GM06990 (cell line): ENCODE measurements at places on chromosomes 5 and 9.
A peak's percentile ranks its signal among the peaks of the same experiment; 100 is the strongest.

DNA sequence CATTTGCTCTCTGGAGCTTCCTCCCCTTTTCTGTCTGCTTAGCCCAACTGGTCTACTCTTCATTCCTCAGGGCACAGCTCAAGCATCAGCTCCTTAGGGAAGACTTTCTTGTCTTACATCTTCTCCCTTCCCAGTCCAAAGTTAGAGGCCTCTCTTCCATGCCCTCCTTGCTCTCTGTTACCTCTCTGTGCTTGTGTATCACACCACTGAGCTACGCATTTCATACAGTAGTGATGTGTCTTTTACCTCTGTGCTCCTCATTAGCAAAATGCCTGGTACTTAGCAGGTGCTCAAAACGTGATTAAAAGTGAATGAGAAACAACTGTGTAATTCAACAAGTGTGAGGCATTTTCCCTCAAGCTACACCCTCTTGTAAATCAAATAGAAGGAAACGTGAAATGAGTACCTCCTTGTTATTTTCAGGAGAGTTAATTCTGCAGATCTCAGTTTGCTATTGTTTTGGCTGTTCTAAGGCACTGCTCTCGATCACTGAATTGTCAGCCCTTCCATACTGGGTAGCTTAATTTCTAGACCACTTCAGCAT lies 39.0 kb downstream of the ERAP1 start:
- DNase-seq, result no peak

DNA sequence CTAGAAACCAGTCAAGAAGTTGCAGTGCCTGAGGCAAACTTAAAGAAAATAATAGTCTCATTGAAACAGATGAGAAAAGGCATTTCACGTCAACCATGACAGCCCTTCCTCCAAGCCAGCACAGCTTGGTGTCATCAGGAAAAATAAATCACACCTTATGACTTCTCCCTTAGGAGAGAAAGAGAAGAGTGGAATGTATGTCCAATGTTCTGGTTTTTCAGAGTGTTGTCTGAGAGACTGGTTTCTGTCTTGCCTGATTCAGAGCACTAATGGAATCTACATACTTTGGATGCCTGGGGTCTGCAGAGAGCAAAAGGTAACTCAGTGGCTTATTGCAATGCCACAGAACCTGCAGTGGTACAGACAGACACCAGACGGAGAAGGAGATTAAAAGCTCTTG lies 105.5 kb upstream of the PDE4D start:
- no peak for DNase-seq

DNA sequence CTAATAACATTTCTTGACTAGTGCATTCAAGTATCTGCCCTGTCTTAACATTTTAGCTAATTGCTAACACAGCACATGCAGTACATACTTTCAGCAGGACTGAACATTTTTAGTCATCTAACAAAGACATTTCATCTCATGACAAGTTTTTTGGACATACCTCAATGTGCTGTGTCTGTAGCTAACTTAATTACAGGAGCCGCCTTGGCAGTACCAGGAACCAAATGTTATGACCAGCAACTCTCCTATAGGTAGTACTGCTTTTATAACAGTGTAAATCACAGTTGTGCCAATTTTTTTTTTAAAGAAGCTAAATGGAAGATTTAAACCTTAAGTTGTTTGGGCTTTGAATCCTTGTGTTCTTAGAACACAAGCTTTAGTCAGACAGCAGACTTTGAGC lies 99.4 kb upstream of the SAP30L start:
- no peak for DNase-seq

GRCh38 chr5:134026521-134027287 lies 21.9 kb upstream of the VDAC1 start:
- DNase-seq, result no peak

GRCh38 chr9:130219661-130220096 lies 45.9 kb upstream of the HMCN2 start:
- no peak for DNase-seq

DNA sequence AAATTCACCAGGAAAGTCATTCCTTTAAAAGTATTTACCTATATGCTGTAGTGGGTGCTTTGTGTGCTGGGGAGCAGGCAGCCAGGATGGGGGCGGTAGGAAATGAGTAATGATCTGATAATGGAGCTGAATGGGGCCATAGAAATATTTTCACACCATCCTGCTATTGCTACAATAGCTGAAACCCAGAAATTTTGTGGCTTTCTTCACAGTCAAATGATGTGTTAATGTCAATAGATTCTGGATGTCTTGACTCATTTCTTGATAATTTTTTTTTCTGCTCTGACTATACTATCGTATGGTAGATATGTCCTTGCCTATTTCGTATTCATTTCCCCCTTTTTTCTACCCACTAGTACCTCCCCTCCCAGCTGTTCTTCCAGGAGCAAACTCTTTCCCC lies 59.5 kb downstream of the RORB start:
- DNase-seq, result peak; percentile 16

DNA sequence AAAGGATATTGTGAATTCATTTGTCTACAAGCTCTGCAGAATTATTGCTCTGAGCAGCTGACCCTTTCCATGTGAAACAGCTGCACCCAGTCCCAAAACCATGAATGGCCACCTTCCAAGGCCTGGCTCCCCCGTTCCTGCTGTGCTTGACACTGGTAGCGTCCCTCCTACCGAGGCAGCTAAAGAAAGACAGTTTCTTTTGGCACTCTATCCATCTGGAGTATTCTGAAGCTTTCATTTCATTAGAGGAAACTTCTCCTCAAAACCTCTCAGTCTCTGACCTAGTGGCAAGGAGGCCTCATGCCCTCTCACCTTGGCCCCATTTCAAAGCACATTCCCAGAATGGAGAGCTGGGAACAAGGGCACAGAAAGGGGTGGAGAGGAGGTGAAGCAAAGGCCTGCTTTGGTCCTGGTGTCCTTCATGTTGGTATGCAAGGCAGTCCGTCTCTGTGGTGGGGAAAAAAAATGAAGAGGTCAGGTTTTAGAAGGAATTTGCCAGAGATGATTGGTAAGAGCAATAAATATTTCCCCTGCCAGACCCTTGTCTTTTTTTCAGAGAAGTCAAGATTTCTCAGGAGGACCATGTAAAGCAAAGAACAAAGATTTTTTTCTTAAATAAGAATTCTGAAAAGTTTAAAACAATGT lies 232.0 kb downstream of the RFK start:
- DNase-seq, result no peak
